ENCODE measurements at places on chromosomes 6 and 20.
A peak's percentile ranks its signal among the peaks of the same experiment; 100 is the strongest.

DNA sequence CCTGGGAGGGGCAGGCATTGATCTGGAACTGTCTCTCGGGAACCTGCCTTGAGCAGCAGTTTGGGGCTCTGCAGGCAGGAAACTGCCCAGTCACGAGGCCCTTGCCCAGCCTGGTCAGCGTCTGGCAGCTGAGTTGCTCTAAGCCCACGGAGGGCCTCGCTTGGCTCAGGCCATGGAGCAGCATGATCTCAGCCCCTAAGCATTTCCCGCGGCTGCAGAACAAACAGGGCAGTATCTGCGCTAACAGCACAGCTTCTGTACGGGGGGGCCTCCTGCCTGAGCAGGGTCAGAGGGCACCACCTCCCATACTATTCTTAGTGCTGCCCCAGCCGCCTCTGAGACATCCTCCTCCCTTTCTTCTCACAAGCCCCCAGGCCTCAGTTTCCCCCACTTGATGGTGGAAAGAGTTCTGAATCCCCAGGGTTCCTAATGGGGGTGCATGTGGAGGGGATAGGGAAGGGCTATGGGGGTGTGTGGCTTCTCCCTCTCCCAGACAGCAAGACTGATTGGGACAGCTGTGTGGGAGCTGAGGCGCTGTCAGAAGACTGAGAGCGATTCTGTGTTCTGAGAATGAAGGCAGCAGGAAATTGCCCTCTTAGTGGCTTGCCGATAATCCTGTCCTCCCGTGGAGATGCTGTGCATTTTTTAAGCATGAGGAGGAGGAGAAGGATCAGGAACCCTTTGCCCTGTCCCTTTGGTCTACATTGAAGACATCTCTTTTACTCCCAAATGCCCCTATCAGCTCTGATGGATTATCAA lies 46.4 kb downstream of the MOCS1 start:
- no peak for DNase-seq

GRCh38 chr6:38776515-38776914 lies 61.4 kb downstream of the DNAH8 start:
- DNase-seq = no peak

- peak; percentile 13 for DNase-seq
These were observed 1.7 kb downstream of the JAG1 start for GRCh38 chr20:10671919-10672623.

GRCh38 chr20:8903655-8904605 lies 165.0 kb upstream of the PLCB4 start:
- DNase-seq = no peak

DNA sequence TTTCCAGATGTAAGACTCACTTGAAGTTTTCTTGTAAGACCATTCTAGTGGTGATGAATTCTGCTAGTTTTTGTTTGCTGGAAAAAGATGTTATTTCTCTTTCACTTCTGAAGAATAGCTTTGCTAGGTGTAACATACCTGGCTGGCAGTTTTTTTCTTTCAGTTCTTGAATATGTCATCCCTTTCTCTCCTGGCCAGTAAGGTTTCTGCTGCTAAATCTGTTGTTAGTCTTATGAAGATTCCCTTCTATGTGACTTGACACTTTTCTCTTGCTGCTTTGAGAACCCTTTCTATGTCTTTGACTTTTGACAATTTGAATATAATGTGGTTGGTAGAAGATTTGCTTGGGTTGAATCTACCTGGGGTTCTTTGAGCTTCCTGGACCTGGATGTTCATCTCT lies 314.7 kb upstream of the NOX3 start:
- no peak for DNase-seq

DNA sequence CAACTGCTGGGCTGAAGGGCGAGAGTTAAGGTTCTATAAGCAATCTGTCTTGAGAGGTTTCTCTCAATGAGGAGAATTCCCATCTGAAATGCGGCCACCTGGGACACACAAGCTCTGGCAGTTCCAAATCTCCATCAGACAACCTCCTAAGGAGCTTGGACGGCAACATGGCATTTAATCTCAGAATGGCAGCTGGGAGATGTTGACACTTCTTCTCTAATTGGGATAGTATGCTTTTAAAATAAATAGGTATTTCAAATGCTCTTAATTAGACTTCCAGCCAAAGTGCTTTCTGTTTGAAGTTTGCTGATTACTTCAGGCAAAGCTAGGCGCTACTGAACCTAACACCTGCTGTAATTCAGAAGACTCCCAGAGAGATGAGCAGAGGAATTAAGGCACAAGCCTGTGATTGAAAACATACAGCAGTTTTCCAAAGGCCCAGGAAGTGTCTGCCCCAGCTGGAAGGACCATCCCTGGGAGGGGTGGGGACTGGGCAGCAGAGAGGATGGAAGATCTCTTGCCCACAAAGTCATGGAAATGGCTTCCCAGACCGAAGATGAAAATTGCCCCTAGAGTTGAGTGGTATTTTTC lies 59.1 kb upstream of the KCNK16 start:
- DNase-seq = no peak

DNA sequence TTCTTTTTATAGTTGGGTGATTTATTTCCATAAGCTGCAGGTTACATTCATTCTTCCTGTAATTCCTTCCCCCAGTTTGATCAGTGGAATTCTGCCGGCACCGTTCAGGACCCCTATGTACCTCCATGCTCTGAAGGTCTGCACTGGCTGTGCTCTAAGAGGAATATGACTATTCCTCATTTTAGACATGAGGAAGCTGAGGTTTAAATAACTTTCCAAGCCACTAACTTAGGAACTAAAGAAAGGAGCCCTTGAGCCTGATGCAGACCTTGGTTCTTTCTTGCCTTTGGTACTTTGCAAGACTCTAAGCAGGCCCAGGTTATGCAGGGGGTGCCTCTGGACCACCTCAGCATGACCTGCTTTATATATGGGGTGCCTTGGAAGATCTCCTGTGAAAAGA lies 318.5 kb downstream of the QKI start:
- DNase-seq = no peak

- DNase-seq = peak; percentile 32
These were observed 3.4 kb upstream of the TMEM14C start for GRCh38 chr6:10719296-10719963.

- DNase-seq = no peak
These were observed 110.9 kb upstream of the SSTR4 start for GRCh38 chr20:22924046-22924737.

DNA sequence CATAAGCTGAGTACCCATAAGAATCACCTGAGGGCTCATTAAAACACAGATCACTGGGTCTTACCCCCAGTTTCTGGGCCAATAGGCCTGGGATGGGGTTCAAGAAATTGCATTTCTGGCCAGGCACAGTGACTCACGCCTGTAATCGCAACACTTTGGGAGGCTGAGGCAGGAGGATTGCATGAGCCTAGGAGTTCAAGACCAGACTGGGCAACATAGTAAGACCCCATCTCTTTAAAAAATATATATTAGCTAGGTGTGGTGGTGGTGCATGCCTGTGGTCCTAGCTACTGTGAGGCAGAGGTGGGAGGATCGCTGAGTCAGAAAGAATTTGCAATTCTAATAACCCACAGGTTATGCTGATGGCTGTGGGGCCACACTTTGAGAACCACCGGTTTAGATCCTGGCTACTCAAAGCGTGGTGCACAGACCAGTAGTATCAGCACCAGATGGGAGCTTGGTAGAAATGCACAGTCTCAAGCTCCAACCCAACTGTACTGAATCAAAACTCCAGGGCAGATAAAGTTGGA lies 2.0 kb downstream of the CCM2L start:
- DNase-seq = no peak

GRCh38 chr6:11496152-11497060 lies 41.1 kb upstream of the TMEM170B start:
- DNase-seq = peak; percentile 76

DNA sequence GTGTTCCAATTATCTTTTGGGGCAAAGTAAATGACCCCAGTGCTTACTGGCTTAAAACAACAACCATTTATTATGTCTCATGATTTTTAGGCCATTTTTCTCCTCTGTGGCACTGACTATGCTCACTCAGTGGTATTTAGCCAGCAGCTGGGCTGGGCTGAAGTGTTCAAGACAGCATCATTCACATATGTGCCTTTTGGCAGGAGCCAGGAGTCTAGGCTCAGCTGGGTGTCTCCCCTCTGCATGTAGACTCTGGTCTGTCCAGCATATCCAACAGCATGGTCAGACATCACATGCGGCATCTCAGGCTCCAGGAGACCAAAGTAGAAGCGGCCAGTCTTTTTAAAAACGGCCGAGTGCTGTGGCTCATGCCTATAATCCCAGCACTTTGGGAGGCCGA lies 120.3 kb upstream of the TOP1 start:
- DNase-seq = no peak

- no peak for DNase-seq
These were observed 76.0 kb downstream of the ANKRD6 start for GRCh38 chr6:89508755-89509563.

GRCh38 chr6:149454346-149454848 lies 30.4 kb downstream of the ZC3H12D start:
- DNase-seq = no peak

GRCh38 chr6:84151669-84152068 lies 75.8 kb downstream of the CEP162 start:
- no peak for DNase-seq

GRCh38 chr20:41029150-41029901 lies 704 bp downstream of the TOP1 start:
- DNase-seq = peak; percentile 54

DNA sequence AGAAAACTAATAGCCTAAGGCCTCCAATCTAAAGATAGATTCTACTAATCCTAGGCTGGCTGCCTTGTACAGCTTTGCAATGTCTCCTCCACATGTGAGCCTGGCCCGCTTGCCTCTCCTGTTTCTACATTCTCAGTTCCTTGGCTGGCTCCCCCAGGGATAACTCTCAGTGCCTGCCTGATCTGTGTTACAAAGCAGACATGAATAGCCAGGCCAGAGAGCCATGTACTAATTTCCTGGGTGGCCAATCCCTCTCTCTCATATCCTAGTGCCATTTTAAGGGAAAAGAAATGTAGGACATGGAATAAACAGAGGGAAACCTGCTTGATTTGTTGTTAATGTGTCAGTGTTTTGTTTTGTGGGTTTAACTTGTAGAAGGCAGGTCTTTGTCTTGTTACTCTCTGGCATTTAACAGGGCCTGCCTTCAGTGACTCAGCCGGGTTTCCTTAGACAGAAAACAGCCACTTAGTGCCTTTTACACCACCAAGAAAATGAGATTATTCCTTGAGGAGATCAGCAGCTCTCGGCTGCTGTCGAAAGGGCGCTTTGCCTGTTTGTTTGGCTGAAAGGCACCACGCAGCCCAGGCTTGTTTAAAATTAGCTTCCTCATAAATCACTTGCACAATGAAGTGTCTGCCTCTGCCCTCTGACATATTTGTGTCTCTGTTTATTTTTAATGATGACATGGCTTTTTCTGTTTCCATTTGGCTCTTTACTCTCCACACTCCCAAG lies 702.7 kb downstream of the MAFB start:
- no peak for DNase-seq

GRCh38 chr6:53962646-53963045 lies 148.6 kb upstream of the MLIP start:
- no peak for DNase-seq

DNA sequence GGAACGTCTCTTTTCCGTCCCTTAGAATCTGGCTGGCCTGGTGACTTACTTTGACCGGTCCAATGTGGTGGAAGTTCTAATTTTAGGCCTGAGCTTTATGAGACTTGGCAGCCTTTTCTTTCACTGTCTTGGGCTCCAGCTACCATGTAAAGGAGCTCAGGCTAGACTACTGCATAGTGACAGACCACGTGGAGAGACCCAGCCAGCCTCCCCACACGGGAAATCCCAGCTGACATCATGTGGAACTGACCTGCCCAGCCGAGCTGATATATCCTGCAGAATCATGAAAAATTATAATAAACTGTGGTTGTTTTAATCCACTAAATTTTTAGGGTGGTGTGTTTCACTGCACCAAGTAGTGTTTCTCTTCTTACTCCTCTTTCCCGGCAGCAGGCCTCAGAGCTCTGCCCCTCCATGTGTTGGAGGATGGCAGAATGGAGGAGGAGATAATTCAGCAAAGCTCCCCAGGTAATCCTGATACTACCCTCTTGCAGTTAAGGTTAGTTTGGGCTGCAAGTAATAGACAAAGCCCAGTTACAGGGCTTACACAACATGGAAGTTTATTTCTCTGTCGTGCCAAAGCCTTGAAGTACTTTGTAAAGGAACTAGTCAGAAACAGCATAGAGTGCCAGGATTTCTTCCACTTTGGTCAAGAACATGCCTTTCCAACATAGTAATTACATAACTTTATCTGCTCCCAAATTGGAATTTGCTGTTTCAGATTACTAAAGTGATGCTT lies 87.5 kb downstream of the SH3BGRL2 start:
- no peak for DNase-seq
